Iris pigment epithelial cell (primary cell): ENCODE measurements at places on chromosomes 2 and 18.

DNA sequence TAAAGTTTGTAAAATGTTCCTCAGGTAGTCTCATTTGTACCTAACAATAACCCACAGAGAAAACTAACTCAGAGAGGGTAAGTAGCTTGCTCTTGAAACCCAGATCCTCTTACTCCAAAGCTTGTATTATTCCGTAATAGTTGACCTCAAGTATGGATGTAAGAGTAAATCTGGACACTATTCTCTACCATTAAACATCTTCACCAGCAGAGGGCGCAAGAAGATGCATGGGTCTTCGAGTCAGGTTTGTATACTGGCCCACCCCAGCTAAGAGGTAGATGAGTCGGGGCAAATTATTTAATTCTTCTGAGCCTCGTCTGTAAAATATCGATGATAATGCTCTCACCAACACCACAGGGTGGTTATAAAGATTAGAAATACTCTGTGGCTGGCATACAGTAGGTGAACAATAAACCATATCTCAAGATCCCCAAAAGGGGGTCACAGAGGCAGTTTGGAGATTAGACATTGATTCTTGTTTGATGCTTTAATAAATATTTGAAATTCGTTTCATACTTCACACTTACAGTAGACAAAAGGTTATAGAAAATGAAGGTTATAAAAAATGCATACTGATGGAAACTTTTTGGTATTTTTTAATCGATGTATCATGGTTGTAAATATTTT, 3.5 kb upstream of the CABLES1 start:
- peak; percentile 83 for DNase-seq

GRCh38 chr2:88874063-88874657, 182.7 kb downstream of the RPIA start:
- DNase-seq: peak; percentile 65

GRCh38 chr2:44579837-44580230, 218.1 kb downstream of the CAMKMT start:
- no peak for DNase-seq

GRCh38 chr2:85132397-85132796, 795 bp upstream of the TCF7L1 start:
- DNase-seq: no peak

DNA sequence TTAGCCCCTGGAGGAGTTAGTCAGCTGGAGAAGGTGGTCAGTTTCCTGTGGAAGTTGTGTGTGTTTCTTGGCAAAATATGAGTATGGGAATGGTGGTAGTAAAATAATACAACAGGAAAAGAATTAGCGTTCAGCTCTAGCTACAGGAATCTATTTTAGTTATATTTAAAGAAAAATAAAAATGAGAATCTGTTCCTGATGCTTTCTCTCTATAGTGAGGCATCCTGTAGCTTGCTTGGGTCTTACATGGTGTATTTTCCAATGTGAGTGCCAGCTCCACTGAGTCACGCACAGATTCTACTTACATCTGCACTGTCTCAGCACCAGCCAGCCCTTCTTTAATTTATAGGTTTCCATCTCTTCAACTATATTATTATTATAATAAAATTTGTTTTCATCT, 132.2 kb downstream of the BIRC6 start:
- DNase-seq: no peak

GRCh38 chr2:204226305-204226880, 289.8 kb downstream of the ICOS start:
- DNase-seq: no peak
